ENCODE measurements at places on chromosomes 5 and 9.

GRCh38 chr5:59069438-59070079, 486.7 kb downstream of the RAB3C start:
- DNase-seq, result no peak

GRCh38 chr5:76207120-76207519, 123.9 kb downstream of the SV2C start:
- no peak for DNase-seq

- DNase-seq, result no peak
Measured at GRCh38 chr9:72454871-72455491, 66.4 kb upstream of the TMC1 start.

- DNase-seq, result no peak
Measured at GRCh38 chr5:115440782-115441451, 103.7 kb downstream of the FEM1C start.

GRCh38 chr5:141881886-141882285, 3.7 kb upstream of the PCDH1 start:
- no peak for DNase-seq

GRCh38 chr5:106880656-106881055, 790.1 kb downstream of the EFNA5 start:
- DNase-seq, result no peak
